ENCODE measurements at places on chromosomes 6 and 20.
A peak's percentile ranks its signal among the peaks of the same experiment; 100 is the strongest.

DNA sequence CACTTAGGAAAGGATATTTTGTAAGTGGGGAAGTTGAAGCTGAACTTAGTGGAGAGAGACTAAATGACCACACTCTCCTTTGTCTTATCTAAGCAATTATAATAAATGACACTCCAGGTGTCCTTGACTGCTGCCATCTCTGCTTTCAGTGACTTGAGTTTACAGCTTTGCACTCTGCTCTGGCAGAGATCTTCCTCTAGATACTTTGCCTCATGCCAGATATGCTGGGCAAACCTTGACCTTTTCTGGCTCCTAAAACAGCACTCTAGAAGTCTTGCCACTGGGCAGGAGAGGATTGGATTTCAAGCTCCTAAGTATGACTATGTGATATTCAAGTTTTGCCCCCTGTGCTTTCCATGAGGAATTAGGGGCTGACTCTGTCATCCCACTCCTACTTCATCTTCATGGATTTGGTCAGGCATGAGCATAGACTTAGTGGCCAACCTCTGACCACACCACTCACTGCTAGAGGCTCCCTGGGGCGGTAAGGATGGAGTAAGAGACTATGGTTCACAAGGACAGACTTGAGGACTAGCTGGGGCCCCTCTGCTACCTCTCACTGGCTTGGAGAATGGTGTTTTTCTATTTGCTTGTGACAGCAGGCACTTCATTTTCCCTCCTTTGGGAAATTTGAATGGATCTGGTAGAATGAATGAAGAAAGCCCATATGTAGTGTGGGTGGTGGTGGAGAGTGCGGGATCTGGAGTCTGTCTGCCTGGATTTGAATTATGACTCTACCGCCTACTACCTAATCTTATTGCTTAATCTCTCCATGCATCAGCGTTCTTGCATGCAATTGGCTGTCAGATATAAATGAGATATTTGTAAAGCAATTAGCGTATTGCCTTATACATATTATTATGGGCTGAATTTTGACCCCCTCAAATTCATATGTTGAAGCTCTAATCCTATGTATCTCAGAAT is 191.4 kb downstream of the REV3L start:
- no peak for DNase-seq

GRCh38 chr6:71139249-71139648 is 149.4 kb upstream of the OGFRL1 start:
- peak; percentile 2 for DNase-seq

DNA sequence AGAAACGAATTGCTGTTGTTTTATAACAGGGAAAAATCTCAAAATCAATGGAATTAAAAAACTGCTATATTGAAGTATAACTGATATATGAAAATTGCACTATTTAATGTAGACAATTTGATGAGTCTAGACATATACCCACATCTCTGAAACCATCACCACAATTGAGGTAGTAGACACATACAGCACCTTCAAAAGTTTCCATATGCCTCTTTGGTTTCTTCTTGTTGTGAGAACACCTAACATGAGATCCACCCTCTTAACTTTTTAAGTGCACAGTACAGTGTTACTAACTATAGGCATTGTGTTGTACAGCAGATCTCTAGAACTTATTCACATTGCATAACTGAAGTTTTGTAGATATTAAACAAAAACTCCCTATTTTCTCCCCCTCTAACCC is 14.0 kb upstream of the SLC17A5 start:
- no peak for DNase-seq

DNA sequence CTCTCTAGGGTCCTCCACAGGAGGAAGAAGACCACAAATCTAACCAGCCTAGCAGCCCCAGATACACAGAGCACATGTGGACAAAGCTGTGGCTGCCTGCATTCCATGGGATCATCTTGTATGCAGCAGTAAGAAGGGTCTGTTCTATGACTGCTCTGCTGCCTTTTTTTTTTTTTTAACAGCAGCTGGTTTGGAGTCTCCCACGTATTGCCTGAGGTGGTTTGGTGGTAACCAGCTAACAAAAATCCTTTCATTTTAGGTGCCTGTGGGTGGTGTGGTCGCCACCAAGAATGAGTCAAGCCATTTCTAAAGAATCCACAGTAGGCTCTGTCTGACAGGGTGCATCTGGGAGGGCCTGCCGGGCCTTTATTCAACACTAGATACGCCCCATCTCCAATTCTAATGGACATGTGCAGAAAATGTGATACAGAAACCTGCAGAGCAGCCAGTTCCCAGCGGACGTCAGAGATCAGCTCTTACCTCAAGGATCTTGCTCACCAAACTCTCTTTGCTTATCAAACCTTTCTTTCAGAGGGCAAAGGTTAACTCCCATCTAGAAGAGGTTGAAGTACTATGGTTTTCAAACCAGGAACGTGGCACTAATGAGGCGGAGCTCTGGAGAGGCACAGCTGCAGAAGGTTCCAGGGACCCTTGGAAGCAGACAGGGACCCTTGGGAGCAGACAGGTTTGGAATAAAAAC is 32.0 kb downstream of the GNAS-AS1 start:
- DNase-seq, result peak; percentile 67

- DNase-seq, result no peak
These were observed 1.1 kb upstream of the SLC4A11 start for GRCh38 chr20:3239867-3240775.

DNA sequence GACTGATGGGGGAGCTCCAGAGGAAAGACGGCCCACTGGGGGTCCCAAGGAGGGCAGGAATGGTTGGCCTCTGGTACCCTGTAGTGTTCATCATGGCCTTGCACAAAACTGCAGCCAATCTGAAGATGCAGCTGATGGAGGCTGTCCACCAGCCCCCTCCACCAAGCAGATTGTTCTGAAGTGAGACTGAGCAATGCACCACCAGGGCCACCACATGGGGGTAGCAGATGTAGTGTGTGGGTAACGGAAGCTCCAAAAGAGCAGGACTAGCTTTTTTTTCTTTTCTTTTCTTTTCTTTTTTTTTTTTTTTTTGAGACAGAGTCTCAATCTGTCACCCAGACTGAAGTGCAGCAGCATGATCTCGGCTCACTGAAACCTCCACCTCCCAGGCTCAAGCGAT is 181.0 kb upstream of the MYLIP start:
- no peak for DNase-seq

DNA sequence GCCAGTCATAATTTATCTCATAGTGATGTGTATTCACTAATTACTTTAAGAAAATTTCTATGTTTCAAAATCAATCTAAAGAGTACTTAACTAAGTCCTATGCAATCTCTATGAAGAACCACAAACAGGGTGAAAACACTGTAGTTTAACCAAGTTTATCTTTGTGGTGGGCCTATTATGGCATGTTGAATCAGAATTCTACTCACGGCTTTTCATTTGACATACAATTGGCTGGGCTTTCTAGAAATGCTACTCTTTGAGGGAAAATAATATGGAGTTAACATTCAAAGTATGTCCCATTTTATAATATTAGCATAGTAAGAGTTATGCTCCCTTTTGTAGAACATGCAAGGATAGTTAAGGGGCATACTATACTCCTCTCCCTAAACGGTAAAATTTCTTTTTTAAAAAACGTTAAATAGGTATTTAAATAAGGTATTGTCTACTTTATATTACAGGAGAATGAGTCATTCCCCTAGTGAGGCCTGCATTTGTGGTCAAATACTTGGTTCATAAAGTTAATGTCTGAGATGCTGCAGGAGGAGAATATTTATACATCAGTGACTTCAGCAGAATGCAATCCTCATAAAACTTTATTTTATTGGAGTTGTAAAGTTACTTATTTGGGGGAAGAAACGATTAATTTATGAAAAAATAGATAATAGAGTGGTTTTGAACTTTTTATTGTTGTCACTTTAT is 1.8 kb downstream of the MOXD1 start:
- DNase-seq, result peak; percentile 73

DNA sequence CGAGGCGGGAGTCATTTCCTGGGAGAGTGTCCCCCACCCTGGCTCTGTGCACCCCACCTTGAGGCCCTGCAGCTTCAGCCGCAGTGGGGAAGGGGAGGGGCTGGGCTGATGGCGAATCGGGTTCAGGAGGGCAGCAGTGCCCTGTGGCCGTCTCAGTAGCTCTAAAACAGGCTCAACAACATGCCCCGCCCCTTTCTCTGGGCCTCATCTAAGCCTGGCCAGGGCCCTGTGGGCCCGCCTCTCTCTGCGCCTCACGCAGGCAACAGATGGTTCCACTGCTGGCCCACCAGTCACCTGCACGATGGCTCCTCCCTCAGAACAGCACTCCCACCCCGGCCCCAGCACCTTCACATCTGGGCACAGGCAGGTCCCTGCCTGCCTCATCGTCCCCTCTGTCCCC is 30.2 kb downstream of the CHRNA4 start:
- DNase-seq, result no peak

DNA sequence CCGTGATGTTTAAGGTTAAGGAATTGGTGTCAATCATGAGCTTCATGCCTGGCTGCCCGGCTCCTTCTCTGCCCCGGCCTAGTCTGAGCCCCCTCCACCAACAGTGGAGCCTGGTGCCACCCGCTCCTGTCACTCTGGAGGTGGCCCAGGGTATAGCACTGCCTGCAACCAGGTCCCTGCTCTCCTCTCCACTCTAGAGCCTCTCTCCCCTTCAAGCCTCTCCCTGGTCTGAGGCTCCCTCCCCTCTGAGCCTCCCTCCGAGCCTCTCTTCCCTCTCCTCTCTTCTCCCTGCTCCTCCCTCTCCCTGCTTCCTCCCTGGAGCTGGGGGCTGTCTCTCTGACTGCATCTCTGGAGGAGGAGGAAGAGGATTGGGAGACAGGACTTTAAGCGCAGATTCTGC is 31.3 kb upstream of the MRGBP start:
- no peak for DNase-seq

- no peak for DNase-seq
These were observed 84.2 kb downstream of the TRERF1 start for GRCh38 chr6:42367353-42368011.

GRCh38 chr6:37280162-37280887 is 22.4 kb upstream of the TMEM217 start:
- no peak for DNase-seq

GRCh38 chr6:26304797-26305640 is 60.0 kb upstream of the BTN3A2 start:
- no peak for DNase-seq

DNA sequence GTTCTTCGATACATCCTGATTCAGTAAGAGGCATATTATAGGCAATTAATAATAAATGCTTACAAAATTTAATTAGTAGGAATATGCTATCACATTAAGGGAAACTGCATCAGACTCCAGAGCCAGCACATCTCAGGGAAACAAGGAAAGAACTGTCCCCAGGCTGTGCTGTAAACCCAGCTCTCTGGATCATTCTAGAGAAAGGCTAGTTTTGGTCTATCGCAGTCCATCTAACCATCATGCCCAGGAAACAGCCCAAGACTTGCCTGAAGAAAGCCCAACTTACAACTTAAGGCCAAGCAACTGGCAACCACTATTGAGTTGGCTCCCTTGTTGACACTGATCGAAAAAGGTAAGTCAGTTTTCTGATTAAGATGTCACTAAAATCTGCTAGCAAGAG is 11.3 kb downstream of the MAP3K5 start:
- DNase-seq, result no peak

- DNase-seq, result no peak
These were observed 250.5 kb upstream of the AFDN start for GRCh38 chr6:167576050-167576741.

- no peak for DNase-seq
These were observed 104.0 kb upstream of the PRSS16 start for GRCh38 chr6:27143474-27144026.

DNA sequence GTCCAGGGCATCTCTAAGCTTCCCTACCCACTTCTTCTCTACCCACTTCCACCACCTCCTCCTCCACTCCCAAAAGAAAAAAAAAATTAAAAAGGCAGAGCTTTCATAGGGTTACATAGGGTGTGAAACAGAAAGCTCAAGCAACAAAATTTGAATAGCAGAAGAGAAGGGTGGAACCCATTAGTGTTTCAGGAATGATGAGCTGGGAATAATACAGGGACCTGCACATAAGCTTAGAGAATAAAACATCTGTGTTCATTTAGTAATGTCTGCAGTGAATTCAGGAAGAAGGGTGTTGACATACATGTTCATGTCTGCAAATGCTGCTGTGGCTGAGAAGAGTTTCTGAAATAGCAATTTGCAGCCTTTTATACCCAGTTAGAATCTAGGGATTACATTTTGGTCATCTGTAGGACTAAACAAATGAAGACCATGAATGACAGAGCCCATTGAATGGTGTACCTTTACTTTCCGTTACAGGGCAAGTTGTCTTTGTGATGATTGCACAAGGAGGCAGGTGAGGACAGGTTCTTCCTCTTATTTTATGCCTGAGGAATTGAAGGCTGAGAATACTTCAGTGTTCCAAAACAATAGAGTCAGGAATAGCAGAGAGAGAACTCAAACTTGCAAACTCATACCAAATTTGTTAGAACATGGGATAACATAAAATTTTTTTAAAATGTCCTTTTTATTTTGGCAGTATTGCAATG is 975.1 kb downstream of the TFAP2A start:
- no peak for DNase-seq

DNA sequence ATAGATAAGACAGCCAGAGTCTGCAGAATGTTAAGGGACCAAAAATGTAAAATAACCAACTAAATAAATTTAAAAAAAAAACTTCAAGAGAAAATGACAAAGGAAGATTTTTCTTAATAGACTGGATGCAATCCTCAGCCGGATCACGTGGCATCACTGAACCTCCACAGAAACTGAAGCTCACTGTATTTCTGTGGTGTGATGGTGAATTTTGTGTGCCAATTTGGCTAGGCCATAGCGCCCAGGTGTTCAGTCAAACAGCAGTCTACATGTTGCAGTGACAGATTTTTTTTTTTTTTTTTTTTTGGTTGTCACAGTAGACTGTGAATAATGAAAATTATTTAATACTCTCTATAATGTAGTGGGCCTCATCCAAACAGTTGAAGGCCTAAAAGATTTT is 95.5 kb downstream of the ARHGAP18 start:
- DNase-seq, result no peak

DNA sequence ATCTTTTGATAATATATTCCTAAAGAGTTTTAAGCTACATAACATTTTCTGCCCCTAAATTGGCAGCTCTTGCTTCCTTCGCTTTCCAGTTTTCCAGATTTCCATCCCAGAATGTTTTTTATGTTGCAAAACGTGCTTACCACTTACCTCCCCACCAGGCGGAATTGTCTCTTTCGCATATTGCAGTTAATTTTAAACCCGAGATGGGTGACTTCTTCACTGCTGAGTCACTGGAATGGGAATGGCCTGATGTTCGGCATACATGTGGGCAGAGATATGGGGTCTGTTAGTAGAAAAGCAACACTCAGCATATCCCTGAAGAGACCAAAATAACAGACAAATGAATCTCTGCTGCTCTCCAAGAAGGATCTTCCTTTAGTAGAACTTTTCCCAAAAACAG is 491.2 kb downstream of the PREX1 start:
- DNase-seq, result no peak

- no peak for DNase-seq
These were observed 4.3 kb downstream of the UBE2V1 start for GRCh38 chr20:50108556-50109235.

- DNase-seq, result no peak
These were observed 119.9 kb upstream of the MAFB start for GRCh38 chr20:40808936-40809335.

- DNase-seq, result no peak
These were observed 6.5 kb downstream of the RPS6KA2 start for GRCh38 chr6:166620478-166621113.

- no peak for DNase-seq
These were observed 6.8 kb downstream of the PRL start for GRCh38 chr6:22290045-22290444.

- no peak for DNase-seq
These were observed 45.2 kb downstream of the BACH2 start for GRCh38 chr6:90251295-90251992.

GRCh38 chr6:141513830-141514229 is 618.9 kb upstream of the GJE1 start:
- no peak for DNase-seq

- no peak for DNase-seq
These were observed 271.9 kb upstream of the AGPAT4 start for GRCh38 chr6:161545741-161546140.

All from AG09309 (cell line).